ENCODE measurements at places on chromosomes 7 and 10.
A peak's percentile ranks its signal among the peaks of the same experiment; 100 is the strongest.

GRCh38 chr7:15601175-15601574 lies 39.4 kb upstream of the AGMO start:
- peak; percentile 22 for DNase-seq

- DNase-seq: peak; percentile 62
These were observed 33.5 kb upstream of the AUTS2 start for GRCh38 chr7:69564454-69565417.

GRCh38 chr7:90839316-90839715 lies 243.2 kb downstream of the CDK14 start:
- DNase-seq: no peak

DNA sequence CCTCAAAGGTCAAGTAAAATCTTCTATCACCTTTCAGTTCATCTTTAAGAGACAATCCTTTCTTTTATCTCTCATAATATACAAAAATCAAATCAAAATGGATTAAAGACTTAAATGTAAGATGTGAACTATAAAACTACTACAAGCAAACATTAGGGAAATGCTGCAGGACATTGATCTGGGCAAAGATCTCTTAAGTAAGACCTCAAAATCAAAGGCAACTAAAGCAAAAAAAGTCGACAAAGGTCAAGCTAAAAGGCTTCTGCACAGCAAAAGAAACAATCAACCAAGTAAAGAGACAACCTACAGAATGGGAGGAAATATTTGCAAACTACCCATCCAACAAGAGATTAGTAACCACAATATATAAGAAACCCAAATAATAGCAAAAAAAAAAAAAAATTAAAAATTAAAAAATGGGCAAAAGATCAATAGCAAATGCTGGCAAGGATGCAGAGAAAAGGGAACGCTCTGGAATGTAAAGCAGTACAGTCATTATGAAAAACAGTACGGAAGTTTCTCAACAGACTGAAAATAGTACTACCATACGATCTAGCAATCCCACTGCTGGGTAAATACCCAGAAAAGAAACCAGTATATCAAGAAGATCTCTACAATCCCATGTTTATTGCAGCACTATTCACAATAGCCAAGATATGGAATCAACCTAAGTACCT lies 41.7 kb downstream of the TNPO3 start:
- no peak for DNase-seq

Data from NCI-H82 (cell line).